Osteoblast (primary cell): ENCODE measurements at places on chromosomes 7 and 10. TPM values are rescaled to one million over a fixed set of nuclear protein-coding genes. Genes with fewer than 3 reads are reported as not detected.

GRCh38 chr10:72637398-72637857 lies 11.5 kb upstream of the MICU1 start:
- DNase-seq, result peak; percentile 87

DNA sequence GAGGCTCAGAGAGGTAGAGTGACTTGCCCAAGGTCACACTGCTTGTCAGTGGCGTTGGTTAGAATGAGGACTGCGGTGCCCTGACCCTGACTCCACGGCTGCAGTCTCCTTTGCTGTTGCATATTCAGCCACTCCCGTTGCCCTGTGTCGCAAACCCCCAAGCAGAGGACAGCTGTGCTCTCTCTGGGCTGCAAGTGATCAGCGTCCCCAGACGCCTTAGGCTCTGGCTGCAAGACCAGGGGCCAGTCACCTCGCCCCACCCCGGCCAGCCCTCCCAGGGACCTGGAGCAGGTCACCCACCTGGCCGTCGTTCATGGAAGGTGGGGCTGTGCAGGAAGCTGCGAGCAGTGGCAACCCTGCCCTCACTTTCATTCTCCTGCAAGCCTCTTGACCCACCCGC lies 51.7 kb upstream of the NANOS1 start:
- DNase-seq, result no peak

DNA sequence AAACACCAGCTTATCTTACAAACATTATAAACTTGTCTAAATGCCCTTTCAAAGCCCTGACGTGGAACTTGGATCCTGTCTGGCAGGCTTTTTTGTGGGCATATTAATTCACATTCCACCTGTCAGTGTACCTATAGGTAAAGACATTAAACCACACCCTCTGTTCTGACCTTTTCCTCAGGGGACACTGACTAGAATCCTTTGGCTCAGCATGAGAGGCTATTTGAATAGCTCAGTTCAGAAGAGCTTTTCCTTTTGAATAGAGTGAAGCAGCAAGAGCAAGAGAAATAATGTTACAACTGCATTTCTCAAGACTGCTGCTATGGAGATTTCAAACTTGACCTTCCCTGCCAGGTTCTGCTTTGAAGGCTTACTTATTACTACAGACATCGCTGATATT lies 76.9 kb downstream of the CYP51A1 start:
- DNase-seq, result no peak

DNA sequence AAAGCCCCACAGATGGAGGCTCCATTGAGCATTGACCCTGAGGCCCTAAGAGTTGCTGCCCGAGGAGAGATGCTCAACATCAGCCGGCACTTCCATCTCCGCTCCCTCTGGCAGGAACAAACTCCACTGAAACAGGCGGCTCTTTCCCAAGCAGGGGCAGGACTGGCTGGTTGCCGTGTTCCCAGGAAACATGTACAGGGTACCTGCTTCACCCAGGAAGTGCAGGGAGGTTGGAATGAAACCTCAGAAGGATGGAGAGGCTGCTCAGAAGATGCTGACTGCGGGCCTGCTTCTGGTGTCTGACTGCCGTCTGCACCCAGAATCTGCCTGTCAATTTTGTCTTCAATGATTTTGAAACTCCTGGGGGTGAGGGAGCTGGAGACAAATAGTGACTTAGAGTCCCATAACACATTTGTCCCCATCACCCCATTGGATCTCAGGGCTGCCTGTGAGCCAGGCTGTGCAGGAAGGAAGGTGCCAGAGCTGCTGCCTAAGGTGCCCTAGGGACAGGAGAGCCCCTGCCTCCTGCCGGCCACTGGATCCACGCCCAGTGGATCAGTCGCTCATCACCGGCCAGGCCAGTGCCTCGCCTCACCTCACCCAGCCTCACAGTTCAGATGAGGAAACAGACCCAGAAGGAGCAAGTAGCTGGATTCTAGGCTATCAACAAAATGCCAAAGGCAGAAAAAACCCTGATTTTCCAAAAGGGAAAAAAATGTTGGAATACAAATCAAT lies 237.3 kb downstream of the PTPRN2 start:
- DNase-seq, result no peak

GRCh38 chr10:84706875-84707274 lies 378.5 kb downstream of the CCSER2 start:
- DNase-seq, result no peak

DNA sequence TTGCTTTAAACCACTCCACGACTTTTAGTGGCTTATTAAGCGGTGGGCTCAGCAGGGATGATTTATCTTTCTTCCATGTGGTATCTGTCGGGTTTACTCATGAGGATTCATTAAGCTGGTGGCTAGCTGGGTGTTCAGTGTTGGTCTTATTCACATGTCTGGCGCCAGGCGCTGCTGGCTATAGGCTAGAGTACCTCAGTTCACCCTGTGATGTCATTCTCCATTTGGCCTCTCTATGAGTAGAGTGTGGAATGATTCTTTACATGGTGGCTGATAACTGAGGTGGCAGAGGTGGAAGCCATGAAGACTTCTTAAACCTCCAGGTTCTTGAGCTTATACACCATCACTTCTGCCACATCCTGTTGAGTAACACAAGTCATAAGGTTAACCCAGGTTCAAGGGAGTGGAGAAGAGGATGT lies 115.4 kb downstream of the MLLT10 start:
- no peak for DNase-seq

DNA sequence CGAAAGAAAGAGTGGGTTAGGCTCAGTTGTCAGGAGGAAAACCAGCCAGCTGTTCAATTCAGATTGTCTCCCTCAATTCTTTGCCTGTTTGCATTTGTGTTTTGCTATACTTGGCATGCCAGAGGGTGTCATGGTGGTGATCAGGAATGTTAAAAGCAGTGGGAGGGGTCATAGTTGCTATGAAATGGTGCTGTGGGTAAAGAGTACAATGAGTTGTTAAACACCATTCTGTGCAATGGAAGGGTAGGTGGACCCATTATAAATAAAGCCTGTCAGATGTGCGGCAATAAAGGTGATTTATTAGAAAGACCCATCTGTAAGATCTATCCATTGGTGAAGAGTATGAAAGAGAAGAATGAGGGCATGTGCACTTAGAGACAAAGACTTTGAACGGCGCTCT lies 82.2 kb downstream of the MRPL32 start:
- DNase-seq, result no peak

DNA sequence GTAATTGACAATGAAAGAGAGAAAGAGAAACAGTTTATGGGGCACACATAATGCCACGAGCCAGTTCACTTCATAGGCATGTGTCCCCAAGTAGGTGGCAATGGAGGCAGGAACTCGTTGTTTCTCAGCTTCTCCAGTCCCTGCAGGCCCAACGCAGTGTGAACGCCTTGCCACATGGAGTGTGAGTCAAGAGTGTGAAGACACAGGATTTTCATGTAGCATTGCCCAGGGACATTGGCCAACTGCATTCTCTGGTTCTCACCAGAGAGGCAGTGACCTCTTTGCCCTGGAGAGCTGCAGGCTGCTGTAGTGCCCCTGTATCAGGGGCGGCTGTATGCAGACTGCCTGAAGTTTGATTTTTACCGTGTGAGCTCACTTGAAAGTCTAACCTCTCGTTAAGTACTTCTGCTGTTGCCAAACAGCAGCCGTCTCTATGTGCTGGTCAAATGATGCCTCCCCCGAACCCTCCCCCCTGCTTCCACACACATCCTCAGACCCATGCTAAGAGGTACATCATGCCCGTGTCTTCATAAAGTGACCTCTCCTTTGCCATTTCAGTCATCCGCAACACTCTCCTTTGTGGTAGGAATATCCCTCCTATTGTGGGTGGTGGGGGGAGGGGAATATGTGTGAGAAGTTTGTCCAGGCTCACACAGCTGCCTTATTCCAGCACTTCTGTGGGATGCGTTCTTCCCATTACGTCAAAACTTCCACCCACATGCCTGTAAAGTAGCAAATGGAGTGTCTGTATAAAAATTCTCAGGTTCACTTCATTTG lies 12.7 kb downstream of the LRRC18 start:
- DNase-seq, result no peak

DNA sequence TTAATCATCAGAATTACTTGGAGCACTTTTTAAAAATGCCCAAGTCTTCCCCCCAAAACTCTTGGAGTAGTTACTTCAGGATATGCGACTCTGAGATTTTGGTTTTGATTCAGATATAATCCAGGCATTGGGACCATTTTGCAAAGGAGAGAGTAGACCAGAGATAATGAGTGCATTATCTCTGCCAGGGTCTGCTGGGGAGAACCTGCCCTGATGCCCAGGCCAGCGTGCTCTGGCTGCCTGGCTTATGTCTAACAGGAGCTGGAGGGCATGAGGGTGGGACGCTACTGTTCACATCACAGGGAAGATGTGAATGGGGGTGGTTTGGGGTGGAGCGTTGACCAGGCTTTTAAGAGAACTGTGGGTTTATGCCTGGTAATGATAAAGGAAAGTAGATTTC lies 336.2 kb downstream of the DPP6 start:
- no peak for DNase-seq

GRCh38 chr10:94088926-94089381 lies 95.2 kb downstream of the PLCE1 start:
- peak; percentile 37 for DNase-seq

GRCh38 chr7:101058355-101058754 lies 26.9 kb upstream of the TRIM56 start:
- DNase-seq, result peak; percentile 74

OPN4 gene
- total RNA-seq, result not detected in 2 replicates

ACBD7 gene
- total RNA-seq, result 0.72 and 0.88 TPM in 2 replicates

TMEM130 gene
- total RNA-seq, result 0.88 and 1.1 TPM in 2 replicates

EFCAB10 gene
- total RNA-seq, result under 0.01 TPM in 1 of 2 replicates, not detected in the other

CALCR gene
- total RNA-seq, result not detected in 2 replicates

TMEM225B gene
- total RNA-seq, result 0.29 and 0.72 TPM in 2 replicates

MMD2 gene
- not detected in 2 replicates for total RNA-seq

ACADSB gene
- total RNA-seq, result 8.5 and 9.4 TPM in 2 replicates

CTAGE15 gene
- 0.88 TPM in 1 of 2 replicates, not detected in the other for total RNA-seq
